Renal cortex interstitium (tissue), 15 donors: ENCODE measurements at places on chromosomes 4 and X. TPM values are rescaled to one million over a fixed set of nuclear protein-coding genes. Genes with fewer than 3 reads are reported as not detected.

DNA sequence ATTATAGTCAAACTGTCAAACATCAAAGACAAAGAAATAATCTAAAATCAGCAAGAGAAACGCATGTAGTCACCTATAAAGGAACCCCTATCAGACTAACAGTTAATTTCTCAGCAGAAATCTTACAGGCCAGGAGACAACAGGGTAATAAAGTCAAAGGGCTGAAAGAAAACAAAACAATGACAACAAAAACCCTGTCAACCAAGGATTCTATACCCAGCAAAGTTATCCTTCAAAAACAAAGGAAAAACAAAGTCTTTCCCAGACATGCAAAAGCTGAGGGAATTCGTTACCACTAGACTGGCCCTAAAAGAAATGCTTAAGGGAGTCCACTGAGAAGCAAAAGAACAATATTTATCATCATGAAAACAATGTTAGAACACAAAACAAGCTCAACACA, 22.1 kb downstream of the TMEM154 start:
- no peak for DNase-seq

Gene FGG
- not detected for polyA plus RNA-seq

DNA sequence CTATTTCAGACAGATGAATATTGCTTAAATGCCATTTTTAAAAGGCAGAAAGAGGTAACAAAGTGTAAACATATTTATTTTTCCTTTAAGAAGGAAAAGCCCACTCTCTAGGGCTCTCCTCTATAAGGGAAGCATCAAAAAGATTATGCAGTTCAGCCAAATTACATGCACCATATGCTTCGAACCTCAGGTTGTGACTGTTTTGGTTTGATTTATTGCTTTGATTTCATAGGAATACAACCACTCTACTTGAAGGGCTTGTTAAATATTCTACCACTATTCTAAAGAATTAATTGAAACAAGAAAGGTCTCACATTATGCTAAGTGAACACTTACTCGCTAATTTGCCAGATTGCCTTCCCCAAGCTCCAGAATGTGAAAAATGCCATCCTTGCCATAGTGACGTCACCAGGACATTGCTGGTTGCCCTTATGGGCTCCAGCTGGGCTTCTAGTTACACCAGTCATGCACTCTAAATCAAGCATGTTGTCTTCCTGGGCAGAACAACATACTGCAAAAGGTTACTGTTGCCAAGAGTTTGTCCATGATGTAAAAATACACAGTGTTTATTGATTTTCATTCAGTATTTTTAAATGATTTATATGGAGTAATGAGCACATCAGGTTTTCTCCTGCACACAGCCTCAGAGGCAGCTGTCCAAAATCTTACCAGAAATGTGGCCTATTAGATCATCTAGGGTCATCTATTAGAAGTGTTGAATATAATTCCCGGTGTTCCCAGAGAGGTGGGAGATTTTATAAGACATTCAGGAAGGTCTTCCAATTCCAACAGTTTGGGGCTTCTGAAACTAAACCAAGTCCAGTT, 164.4 kb upstream of the RAPGEF2 start:
- DNase-seq: peak; percentile 15

GRCh38 chr4:68808060-68808459, 7.7 kb upstream of the UGT2B10 start:
- no peak for DNase-seq

- no peak for DNase-seq
Observed at GRCh38 chrX:71563921-71564320, 14.3 kb upstream of the GCNA start.

Gene UNC5C
- polyA plus RNA-seq: 43.8 TPM

DNA sequence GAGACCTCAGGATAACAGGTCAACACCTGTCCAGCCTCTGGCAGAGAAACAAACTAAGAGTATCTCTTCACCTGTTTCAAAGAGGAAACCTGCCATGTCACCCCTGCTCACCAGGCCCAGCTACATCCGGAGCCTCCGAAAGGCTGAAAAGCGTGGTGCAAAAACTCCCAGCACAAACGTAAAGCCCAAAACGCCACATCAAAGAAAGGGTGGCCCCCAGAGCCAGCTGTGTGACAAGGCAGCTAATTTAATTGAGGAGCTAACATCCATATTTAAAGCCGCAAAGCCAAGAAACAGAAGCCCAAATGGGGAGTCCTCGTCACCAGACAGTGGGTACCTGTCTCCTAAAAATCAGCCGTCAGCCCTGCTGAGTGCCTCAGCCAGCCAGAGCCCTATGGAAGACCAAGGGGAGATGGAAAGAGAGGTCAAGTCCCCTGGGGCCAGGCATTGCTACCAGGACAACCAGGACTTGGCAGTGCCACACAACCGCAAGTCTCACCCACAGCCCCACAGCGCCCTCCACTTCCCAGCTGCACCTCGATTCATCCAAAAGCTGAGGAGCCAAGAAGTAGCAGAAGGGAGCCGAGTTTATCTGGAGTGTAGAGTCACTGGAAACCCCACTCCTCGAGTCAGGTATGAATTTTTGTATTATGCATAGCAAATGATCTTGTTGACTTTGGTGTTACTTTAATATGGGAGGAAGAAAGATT, 15.1 kb downstream of the PALLD start:
- DNase-seq: no peak

GRCh38 chr4:89078300-89078699, 21.3 kb upstream of the FAM13A start:
- no peak for DNase-seq

- no peak for DNase-seq
Observed at GRCh38 chr4:7068883-7069282, 1.0 kb upstream of the GRPEL1 start.

Gene CYSLTR1
- 1.5 TPM for polyA plus RNA-seq

Gene MUC7
- 0.34 TPM for polyA plus RNA-seq

DNA sequence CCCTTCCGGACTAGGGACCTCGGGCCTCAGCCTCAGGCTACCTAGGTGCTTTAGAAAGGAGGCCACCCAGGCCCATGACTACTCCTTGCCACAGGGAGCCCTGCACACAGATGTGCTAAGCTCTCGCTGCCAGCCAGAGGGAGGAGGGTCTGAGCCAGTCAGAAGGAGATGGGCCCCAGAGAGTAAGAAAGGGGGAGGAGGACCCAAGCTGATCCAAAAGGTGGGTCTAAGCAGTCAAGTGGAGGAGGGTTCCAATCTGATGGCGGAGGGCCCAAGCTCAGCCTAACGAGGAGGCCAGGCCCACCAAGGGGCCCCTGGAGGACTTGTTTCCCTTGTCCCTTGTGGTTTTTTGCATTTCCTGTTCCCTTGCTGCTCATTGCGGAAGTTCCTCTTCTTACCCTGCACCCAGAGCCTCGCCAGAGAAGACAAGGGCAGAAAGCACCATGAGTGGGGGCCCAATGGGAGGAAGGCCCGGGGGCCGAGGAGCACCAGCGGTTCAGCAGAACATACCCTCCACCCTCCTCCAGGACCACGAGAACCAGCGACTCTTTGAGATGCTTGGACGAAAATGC, at the start of gene WAS:
TSS of gene WAS (plus strand) at position 389 of the 572 bp plus-strand sequence. CDS start at position 444, 55 bp downstream.
- no peak for DNase-seq

Gene KLB
- 0.17 TPM for polyA plus RNA-seq

DNA sequence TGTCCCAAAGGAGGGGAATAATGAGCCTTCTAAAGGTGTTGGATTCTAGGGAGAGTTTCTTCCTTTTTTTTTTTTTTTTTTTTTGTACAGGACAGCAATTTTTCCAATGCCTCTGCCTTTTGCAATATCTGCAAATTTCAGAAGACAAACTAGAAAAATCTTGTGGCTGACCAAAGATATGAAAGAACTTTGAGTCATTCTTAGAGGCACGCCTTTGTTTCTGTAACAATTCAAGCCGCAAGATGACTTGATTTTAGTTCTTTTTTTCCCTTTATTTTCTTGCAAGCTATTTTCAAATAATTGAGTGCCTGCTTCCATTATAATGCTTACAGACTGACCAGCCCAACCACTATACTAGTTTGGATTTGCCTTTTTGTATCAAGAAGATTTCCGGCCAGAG, 47.6 kb upstream of the UXT start:
- no peak for DNase-seq

DNA sequence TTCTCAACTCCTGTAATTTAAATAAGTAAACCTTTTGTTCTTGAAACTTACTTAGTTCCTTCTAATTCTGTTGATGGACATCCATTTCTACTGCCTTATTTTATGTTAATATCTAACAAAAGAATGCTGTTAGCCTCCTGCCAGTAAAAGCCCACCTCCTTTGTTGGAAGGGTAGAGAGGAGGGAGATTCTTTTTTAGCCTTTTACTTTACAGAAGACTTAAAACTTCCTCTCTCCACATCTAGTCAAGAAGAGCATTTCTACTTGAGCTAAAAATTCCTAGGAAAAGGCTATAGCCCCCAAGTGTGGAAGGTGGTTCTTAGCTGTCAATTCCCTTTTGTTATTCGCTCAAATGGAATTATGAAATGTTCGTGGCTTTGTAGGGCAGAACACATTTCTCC, 118.7 kb downstream of the ZIC3 start:
- no peak for DNase-seq

- DNase-seq: no peak
Observed at GRCh38 chr4:56250776-56251175, 136.5 kb downstream of the AASDH start.

GRCh38 chr4:15918484-15919129, 19.9 kb downstream of the FGFBP1 start:
- no peak for DNase-seq

- DNase-seq: no peak
Observed at GRCh38 chrX:133586443-133586842, 171.2 kb upstream of the GPC4 start.

Gene S100P
- 7.3 TPM for polyA plus RNA-seq

Gene LANCL3
- polyA plus RNA-seq: 0.30 TPM

DNA sequence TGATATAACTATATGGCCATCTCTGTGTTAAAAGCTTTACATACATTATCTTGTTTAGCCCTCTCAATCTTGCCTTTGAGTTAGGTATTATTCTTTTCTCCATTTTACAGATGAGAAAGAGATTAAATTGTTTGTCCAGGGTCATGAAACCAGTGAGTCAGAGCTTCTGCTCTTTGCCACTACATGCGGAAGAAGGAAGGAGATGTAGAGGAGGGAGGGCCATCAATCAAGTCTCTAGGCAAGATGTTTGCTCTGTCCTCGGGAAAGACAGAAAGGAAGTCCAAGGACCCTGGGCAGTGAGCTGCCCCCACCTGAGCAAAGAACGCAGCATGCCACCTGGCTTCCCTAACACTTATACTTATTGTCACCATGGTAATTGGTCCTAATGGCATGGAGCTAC, 133.7 kb upstream of the IL1RAPL2 start:
- DNase-seq: no peak

DNA sequence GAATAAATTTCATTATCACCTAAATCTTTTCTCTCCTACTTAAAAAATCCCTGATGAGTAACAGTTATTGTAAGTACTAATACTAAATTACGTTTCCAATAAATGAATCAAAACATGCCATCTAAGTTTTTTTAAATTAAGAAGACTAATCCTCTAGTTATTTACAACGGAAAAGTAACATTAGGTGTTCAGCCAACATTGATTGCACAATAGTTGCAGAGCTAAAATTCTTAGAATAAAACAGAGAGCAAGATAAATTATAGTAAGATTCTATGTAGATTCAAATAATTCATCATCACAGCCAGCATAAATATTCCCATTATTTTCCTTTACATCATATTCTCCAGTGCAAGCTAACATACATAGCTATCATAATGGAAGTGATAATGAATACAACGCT, 139.2 kb downstream of the HDX start:
- no peak for DNase-seq

Gene GAGE12J
- polyA plus RNA-seq: not detected

DNA sequence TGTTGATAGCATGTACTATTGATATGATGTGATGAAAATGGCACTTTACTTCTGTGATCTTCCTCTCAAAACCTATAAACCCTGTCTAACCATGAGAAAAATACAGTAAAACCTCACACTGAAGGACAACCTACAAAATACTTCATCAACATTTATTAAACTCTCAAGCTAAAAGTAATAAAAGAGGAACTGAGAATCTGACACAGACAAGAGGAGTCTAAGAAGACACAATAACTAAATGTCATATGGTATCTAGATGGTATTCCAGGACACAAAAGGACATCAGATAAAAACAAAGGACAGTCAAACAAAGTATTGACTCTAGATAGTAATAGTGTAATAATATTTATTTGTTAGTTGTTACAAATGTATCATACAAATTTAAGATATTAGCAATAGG, 655.3 kb downstream of the SH3BGRL start:
- DNase-seq: no peak

DNA sequence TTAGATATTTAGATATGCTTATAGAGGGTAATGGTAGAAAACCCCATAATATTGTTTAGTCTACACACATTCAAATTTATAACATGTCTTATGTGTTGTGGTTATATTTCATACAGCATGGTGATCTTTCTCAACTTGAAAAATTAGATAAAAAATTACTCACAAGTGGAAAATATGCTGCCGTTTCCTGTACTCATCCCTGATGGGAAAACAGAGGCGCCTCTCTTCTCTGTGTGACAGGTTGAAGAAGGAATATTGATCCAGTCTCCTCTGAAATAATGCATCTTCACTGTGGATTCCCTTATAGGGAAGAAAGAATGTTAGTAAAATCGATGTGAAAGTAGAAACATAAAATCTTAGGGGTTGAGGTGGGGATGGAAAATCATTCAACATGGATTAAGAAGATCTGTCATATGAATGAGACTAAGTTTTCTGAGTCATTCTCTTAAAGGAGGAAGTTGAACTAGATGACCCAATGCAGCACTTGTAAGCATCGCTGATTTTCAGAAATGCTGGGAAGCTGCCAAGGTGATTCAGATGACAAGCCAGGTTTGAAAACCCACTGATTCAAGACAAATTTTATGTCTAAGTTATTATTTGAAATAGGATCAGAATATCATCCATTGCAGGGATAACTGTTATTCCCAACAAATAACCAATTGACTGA, 70.7 kb downstream of the ANKRD50 start:
- peak; percentile 23 for DNase-seq

- no peak for DNase-seq
Observed at GRCh38 chr4:6607368-6608055, 32.5 kb downstream of the MAN2B2 start.

GRCh38 chrX:47272013-47272408, 39.2 kb downstream of the USP11 start:
- no peak for DNase-seq

GRCh38 chr4:1009542-1010394, 1.7 kb upstream of the FGFRL1 start:
- DNase-seq: no peak
